ENCODE measurements at places on chromosomes 4 and X.

- no peak for DNase-seq
Measured at GRCh38 chr4:140052050-140052449, 101.9 kb downstream of the MAML3 start.

GRCh38 chrX:74280759-74281158 lies 23.2 kb upstream of the ZCCHC13 start:
- no peak for DNase-seq

GRCh38 chrX:41824551-41824950 lies 98.8 kb downstream of the CASK start:
- DNase-seq: no peak

DNA sequence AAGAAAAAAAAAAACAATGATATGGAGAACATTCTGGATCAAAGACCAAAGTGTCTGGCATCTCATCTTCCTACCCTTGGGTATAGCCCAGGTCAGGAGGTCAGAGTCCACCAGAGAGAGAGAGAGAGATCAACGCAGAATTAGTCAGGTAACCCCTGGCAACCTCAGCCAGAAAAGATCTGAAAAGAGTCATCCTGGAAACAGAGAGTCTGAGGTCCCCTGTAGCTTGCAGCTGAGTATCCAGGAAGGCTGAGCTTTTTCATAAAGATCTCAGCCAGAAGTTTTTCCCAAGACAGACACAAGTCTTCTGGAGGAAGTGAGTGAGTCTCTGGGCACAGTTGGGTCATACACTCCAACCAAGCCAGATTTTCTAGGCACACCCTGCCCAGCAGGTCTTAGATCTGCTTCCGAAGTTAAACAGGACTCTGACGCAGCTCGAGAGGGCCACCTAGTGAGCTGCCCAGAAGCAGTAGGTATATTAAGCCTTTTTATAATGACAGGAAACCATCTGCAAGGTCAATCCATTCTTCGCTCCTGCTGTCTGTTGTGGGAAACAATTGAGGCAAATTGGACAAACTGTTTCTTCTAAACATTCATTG lies 35.7 kb downstream of the ACE2 start:
- DNase-seq: no peak

GRCh38 chr4:145103496-145103895 lies 5.4 kb downstream of the ABCE1 start:
- DNase-seq: no peak
